ENCODE measurements at places on chromosomes 5 and 9.

- no peak for DNase-seq
Measured at GRCh38 chr9:121075251-121076036, 689 bp downstream of the CNTRL start.

DNA sequence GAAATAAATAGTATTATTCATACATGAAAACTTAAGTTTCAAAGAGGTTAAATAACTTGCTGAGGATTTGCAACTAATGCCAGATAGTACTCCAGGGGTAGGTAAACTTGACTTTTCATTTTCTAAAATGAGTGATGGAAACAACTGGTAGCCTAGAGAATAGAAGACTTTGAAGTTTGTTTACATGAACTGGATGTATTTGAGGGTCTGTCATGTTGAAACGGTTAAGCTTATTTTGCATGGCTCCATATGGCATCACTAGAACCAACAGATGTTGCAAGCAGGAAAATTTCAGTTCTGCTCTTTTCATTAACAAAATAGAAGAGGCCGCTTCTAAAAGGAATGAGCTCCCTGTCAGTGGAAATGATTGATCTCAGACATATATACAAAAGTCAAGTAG, 105.1 kb upstream of the SGCD start:
- DNase-seq: no peak

GRCh38 chr9:79236466-79236865, 335.3 kb upstream of the TLE4 start:
- DNase-seq: no peak

GRCh38 chr5:79122973-79123372, 11.4 kb downstream of the BHMT start:
- DNase-seq: no peak
